ENCODE measurements at places on chromosomes 7 and 10.

- no peak for DNase-seq
Observed at GRCh38 chr10:62302760-62303159, 34.1 kb upstream of the RTKN2 start.

DNA sequence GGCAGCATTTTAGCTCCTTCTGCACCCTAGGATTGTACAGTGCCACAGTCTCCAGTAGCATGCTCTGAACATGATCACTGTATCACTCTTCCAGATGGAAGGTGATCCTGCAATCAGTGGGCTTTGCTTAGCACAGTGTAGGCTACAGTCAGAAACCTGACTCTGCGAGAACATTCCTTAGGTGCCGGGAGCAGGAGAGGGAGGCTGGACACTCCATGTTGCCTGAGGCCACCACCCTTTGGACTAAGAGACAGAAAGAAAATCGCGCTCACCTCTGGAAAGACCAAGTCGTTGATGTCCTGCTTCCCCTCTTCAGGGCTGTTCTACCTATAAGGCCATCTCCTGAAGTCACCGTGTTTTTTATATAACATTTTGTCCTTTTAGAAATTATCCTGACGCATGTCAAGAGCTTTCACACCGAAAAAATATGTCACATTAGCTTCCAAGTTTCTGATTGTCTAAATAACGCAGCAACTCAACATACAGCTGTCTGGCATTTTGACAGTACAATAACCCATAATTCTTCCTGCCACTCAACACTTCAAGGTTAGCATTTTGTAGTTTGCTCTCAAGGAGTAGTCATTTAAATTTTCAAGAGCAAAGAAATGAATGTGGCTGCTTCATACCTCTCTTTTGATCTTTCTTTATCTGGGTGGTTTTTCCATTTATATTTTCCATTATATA, 563.1 kb downstream of the LRMDA start:
- DNase-seq, result no peak

DNA sequence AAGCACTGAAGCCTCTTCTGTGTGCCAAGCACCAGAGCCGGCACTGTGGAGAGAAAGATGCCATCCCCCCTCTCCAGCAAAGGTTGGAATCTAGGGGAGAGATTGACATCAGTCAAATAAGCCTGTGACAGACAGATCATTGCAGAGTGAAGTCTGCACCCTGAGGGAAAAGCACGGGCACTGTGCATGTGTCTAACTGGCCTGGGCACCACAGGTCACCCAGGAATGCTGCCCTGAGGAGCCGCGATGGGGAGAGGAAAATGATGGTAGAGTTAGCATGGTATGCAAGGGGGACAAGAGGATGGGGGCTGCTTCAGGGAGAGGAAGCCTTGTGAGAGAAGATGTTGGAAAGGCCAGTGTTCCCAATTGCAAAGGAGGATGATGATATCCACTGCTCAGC, 261.0 kb downstream of the GRID1 start:
- no peak for DNase-seq

GRCh38 chr7:124856299-124856888, 73.2 kb downstream of the POT1 start:
- DNase-seq, result peak; percentile 78

DNA sequence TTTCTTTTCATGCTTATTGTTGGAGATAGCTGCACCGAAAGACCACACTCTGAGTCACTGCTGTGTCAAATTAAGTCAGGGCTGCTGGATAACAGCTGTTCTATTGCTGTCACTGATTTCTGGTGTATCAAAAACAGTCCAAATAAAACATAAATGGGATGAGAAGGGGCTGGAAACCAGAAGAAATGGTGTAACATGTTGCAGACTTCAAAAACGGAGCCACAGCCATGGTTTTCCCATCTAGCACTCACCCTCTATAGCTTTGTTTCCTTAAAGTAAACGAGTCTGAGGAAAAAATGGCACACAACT, 103.3 kb upstream of the DIP2C start:
- no peak for DNase-seq

- no peak for DNase-seq
Observed at GRCh38 chr10:3259499-3259898, 86.9 kb upstream of the PITRM1 start.

DNA sequence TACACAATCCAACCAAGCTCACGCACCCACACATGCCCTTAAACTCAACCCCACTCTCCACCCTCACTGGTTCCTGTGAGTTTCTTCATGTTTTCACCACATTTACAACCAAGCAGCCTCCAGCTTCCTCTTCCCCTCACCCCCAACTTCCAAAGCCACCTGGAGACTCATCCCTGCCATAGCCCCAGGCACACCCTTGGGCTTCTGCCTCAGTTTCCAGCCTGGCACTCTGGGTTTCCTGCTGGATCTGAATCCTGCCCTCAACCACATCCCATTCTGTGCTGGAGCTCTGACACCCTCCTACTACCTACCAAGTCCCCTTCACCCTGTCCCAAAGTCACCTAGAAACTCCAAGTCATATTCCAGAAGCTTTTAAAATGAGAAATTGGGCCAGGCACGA, 29.4 kb downstream of the CCDC3 start:
- no peak for DNase-seq

DNA sequence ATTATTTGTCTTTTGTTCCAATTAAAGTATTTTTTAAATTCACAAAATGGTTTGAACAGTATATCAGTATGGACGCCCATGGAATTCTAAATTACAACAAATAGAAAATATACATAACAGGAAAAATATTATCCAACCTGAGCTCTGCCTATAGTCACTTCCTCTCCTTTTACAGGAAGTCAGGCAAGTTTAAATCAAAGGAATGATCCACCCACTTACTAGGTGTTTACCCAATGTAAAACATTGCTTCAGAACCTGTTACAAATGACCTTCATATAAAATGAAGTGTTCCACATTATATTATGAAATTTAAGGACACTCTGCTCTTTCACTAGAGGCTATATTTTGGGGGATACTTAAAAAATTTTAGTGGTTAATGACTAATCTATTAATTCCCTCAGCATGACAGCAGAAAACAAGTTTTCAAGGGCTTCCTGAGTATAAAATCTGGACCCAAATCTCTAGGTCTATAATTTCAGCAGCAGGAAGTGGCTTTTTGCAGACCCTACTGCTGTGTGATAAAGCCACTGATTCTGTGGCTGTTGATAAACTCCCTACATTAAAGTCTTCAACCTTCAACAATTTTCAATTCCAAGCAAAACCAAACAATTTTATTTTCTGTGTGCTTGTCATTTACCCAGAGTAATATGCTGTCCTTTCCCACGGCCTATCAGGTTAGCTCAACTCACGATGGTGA, 722.6 kb downstream of the GATA3 start:
- no peak for DNase-seq

- no peak for DNase-seq
Observed at GRCh38 chr7:26022982-26023381, 129.0 kb upstream of the NFE2L3 start.

- no peak for DNase-seq
Observed at GRCh38 chr10:122875843-122876466, 3.4 kb downstream of the FAM24B start.

GRCh38 chr10:131000743-131001142, 310.8 kb downstream of the TCERG1L start:
- no peak for DNase-seq

GRCh38 chr10:61871487-61871886, 30.0 kb upstream of the ARID5B start:
- DNase-seq, result no peak

DNA sequence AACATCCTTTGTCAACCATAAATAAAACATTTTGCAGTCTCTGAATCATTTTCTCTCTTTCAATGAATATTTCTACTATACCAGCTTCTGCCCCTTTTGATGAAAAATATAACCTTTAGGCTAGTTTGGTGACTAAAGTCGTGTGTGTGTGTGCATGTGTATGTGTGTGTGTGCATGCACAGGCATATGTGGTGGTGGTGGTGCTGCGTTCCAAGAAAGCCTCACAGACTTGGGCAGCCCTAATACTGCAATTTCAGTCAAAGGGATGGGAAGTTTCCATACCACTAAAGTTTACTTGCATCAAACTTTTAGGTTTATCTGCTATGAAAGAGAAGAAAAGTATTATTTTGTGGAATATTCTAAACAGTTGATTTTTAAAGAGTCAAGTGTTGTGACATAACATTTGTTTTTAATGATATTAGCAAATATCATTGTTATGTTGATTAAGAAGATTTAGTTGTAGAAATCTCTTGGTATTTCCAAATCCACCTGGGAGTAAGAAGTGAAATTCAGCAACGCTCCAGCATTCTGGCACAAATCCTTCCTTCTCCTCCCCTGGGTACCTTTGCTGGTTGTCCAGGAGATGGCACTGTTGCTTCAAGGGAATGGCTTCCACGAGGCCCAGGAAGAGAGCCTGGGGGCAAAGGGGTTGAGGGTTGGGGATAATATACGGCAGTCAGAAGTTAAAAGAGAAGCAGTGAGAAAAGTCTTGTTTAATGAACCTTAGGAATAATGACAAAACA, 41.5 kb downstream of the ASB4 start:
- DNase-seq, result peak; percentile 64

- no peak for DNase-seq
Observed at GRCh38 chr10:79282388-79282787, 64.9 kb upstream of the PPIF start.

DNA sequence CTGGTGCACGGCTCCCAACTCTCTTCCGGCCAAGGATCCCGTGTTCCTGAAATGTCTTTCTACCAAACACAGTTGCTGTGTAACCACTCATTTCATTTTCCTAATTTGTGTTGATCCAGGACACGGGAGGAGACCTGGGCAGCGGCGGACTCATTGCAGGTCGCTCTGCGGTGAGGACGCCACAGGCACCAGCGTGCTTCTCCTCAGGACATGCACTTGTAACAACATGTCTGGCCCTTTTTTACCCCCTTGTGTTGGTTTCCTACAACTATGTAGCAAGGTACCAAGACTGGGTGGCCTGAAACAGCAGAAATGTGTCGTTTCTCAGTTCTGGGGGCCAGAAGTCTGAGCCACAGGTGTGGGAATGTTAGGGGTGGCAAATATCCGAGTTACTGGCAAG, 18.2 kb downstream of the CALML5 start:
- no peak for DNase-seq

DNA sequence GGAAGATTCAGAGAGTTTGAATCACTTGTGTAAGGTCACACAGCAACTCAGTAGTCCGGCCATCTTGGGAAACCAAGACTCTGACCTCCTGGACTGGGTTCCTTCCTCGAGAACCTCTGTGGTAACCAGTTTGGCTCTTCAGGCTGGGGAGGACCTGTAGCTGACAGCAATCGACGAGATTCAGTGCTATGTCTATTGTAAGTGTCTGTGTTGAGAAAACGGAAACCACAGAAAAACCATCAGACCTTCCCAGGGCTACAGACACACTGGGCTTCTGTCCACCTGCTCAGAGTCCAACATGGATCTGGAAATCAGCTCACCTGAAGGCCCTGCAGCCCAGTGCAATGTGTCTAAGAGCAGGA, 403.7 kb downstream of the RPS24 start:
- DNase-seq, result no peak

DNA sequence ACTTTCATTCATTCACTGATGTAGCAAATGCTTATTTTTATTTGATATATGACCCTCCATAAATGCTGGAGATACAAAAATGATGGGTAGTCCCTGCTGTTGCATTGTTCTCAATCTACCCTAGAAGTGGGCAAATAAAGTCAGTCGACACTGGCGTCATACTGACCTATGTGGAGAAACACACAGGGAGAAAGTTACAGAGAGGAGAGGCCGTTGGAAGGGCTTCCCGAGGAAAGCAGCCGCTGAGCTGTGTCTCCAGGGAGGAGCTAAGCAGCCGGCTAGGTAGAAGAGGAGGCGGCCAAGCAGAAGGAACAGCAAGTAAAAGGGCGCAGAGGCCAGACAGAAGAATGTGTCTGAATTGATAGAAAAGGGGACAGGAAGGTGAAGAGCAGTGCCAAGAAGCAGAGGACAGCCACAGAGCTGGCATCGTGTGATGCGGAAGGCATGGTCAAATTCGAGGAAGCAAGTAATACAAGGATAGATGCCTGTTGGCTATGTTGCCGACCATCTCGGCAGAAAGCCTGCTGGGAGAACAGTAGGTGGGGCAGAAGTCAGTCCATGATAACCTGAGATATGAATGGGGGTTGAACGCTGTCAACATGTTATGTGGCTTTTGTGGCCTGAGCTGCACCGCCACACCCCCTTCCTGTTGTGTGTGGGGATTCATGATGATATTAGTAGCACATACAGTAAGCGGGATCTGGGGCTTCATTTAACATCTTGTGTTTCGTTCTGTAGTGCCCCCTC, 25.9 kb downstream of the ST8SIA6 start:
- DNase-seq, result no peak

DNA sequence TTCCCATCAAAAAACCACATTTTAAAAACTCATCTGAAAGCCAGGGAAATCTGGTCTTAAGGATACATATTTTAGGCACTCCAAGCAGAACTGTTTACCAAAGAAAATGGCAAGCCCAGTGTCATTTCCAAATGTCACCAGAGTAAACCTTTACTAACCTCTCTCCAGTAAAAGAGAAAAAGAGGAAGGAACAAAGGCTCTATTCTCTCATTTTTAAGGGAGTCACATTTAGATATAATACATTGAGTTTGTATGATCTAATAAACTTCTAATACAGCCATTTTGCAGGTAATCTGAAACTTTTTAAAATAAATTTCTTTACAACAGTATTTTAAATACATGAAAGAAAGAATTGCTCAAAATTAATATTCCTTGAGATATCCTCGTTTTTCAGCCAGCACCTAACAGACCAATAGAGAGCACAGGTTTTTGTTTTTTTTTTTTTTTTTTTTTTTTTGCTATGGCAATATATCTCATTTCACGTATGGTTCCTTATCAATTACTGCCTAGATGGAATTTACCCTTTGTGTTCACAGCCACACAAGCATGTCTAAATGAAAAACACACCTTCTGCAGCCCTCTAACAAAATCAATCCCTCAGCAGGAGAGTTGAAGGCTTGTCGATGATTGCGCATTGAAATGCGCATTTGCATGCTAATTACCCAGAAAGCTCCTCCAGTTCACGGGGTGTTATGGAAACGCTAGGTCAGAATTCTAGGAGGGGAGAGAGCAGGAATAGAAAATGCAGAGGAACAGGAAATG, 39.8 kb upstream of the MSRB2 start:
- no peak for DNase-seq

DNA sequence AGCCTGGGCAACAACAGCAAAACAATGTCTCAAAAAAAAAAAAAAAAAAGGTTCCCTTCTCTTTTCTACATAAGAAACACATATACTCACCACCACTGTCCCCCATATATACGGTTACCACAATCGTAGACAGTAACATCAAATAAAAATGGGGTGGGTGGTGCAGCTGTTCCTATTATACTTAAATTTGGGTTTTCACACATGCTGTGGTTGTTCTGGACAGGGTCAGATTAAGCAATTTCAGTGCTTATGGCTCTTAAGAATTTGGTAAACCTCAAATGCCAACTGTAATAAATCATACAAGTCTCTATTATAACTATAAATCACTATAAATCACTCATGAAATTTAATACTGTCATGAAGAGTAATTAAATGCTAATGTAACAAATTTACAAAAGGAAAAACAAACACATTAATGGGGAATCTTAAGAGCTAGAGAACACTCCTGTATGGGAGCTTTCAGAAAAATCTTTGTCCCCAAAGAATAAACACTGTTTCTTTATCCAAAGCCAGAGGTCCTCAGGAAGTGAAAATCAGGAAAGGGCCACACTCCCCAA, 143.6 kb downstream of the GLI3 start:
- no peak for DNase-seq

All from NAMALWA (cell line).